ENCODE measurements at places on chromosomes 5 and 9. TPM values are rescaled to one million over a fixed set of nuclear protein-coding genes. Genes with fewer than 3 reads are reported as not detected.
A peak's percentile ranks its signal among the peaks of the same experiment; 100 is the strongest.

GRCh38 chr5:168850683-168851082, 271.5 kb upstream of the PANK3 start:
- H3K4me1 ChIP-seq = peaks cover 28% of the 10 kb centered on the region
- H3K36me3 ChIP-seq = no peaks in the 10 kb centered on the region
- no peak overlapping the region for H3K27ac ChIP-seq
- H3K4me3 ChIP-seq = no peak overlapping the region
- DNase-seq = no peak

DNA sequence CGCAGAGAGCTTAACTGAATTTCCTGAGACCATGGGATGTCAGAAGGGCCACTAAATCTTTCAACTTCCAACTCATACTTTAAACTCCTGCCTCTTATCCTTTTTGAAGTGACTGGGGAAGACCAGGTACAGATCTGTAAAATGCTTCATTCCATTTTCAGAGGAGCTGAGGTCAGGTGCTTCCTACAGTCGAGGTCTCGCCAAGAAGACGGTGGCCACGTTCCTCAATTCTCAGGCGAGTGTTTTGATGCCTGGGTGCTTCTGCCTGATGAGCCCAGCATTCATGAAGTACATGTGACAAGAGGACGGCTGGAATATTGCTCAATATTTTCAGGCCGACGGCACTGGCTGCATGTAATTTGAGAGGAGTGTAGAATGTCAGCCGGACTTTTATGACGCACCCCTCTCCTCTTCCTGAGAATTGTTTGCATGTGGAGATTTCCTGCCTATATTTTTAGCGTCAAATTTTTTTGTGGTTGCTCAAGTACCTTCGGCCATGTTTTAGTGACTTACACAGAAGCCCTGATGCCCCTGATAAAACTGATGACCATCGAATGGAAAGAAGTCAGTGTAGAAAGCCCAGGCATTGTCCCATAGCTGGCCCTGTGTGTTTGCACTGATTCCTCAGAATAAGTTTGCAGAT, 38.8 kb upstream of the GLRX start:
- no peak for DNase-seq
- H3K27ac ChIP-seq = no peak overlapping the region
- H3K4me3 ChIP-seq = no peak overlapping the region
- H3K36me3 ChIP-seq = no peaks in the 10 kb centered on the region

- H3K4me3 ChIP-seq = peak overlapping the region; percentile 93
- H3K36me3 ChIP-seq = peaks cover 42% of the 10 kb centered on the region
- H3K4me1 ChIP-seq = peaks cover 36% of the 10 kb centered on the region
- DNase-seq = peak; percentile 63
Observed at GRCh38 chr5:43041110-43041668, 1.1 kb upstream of the ANXA2R start.

DNA sequence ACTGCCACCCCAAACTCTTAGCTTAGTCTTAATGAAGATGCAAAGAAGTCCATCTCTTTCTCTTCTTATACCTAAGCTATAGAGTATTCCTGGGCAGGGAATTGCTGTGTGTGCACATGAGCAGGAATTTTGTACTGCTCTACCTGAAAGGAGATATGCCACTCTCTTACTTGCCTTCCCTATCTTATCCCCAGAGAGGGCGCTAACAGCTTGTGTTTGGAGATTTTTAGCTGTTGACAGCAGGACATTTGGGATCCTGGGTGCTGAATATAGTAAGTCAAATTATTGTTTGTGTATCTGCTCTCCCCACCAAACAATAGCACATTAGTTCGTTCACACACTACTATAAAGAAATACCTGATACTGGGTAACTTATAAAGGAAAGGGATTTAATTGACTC, 159.5 kb downstream of the GABRG2 start:
- no peaks in the 10 kb centered on the region for H3K36me3 ChIP-seq
- no peak overlapping the region for H3K4me3 ChIP-seq
- no peaks in the 10 kb centered on the region for H3K4me1 ChIP-seq

DNA sequence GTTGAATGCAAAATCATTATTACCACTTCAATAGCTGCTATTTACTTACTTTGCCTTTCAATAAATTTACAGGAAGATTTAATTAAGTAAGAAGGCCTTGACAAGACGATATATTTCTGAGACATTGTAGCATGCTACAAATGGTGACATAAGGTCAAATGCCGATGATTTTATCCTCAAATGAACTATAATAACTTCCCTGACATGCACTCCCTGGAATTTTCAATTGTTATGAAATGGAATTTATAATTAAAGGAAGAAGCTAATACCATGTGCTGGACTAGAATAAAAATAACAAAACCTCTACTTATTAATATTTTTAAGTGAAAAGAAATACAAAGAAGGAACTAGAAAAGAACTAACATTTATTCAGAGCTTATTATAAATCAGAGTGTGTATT, 30.2 kb upstream of the ITGA1 start:
- H3K4me3 ChIP-seq = no peak overlapping the region
- peaks cover 7% of the 10 kb centered on the region for H3K4me1 ChIP-seq
- H3K27me3 ChIP-seq = no peaks in the 10 kb centered on the region
- no peaks in the 10 kb centered on the region for H3K36me3 ChIP-seq

GRCh38 chr5:168881427-168882149, 302.4 kb upstream of the PANK3 start:
- no peaks in the 10 kb centered on the region for H3K4me1 ChIP-seq
- no peaks in the 10 kb centered on the region for H3K36me3 ChIP-seq
- no peak for DNase-seq
- peaks cover 7% of the 10 kb centered on the region for H3K27me3 ChIP-seq
- no peak overlapping the region for H3K27ac ChIP-seq
- no peak overlapping the region for H3K4me3 ChIP-seq

GRCh38 chr5:134524272-134524825, 1.1 kb upstream of the JADE2 start:
- H3K27ac ChIP-seq = peak overlapping the region; percentile 98
- peaks cover 31% of the 10 kb centered on the region for H3K4me1 ChIP-seq
- H3K36me3 ChIP-seq = peaks cover 5% of the 10 kb centered on the region
- peak overlapping the region; percentile 88 for H3K4me3 ChIP-seq
- DNase-seq = peak; percentile 71

- H3K27ac ChIP-seq = no peak overlapping the region
- DNase-seq = no peak
- peaks cover 14% of the 10 kb centered on the region for H3K27me3 ChIP-seq
- H3K36me3 ChIP-seq = no peaks in the 10 kb centered on the region
Observed at GRCh38 chr5:58934629-58935097, 351.8 kb downstream of the RAB3C start.

DNA sequence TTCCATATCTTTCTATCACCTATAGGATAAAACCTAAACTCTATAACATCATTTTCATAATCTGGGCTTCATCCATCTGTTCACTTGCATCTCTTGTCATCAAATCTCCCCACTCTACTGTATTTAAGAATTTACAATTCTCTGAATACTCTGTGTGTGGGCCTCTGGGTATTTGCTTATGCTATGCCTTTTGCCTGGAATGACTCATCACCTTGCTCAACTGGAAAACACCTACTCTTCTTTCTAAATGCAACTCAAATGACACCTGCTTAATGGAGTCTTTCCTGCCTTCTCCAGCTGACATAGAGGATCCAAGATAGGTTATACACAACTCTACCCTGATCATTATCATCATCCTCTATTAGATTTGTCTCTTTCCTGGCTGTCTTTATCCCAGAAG, 421.7 kb downstream of the SPATA31D1 start:
- no peak overlapping the region for H3K4me3 ChIP-seq
- no peaks in the 10 kb centered on the region for H3K4me1 ChIP-seq
- no peaks in the 10 kb centered on the region for H3K27me3 ChIP-seq
- no peak for DNase-seq
- no peak overlapping the region for H3K27ac ChIP-seq
- no peaks in the 10 kb centered on the region for H3K36me3 ChIP-seq

GRCh38 chr5:96347502-96348292, 85.4 kb downstream of the PCSK1 start:
- no peak overlapping the region for H3K27ac ChIP-seq
- DNase-seq = no peak
- no peaks in the 10 kb centered on the region for H3K36me3 ChIP-seq

- no peaks in the 10 kb centered on the region for H3K36me3 ChIP-seq
- H3K27ac ChIP-seq = no peak overlapping the region
- DNase-seq = no peak
Observed at GRCh38 chr5:117681431-117682254, 1107.0 kb upstream of the SEMA6A start.

DNA sequence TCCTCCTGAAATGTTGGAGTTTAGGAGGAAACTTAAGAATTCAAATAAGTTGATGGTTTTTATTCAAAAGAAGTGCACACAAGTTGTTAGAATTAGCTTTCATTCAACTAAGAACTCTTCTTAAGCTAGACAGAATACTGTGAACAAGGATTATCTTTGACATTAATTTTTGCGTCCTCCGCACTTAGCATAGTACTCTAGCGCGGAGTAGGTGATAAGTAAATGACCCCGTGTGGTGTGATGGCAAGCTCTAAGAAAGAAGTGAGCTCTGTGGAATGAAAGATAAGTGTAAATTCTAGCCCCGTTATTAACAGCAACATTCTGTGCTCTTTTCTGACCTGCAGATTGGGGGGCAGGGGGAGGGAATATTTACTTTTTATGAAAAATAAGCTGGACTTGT, 1.0 kb downstream of the BRIX1 start:
- DNase-seq = no peak
- H3K36me3 ChIP-seq = peaks cover 39% of the 10 kb centered on the region
- H3K4me3 ChIP-seq = no peak overlapping the region
- peaks cover 39% of the 10 kb centered on the region for H3K4me1 ChIP-seq
- no peak overlapping the region for H3K27ac ChIP-seq

GRCh38 chr9:98254228-98255060, 1.0 kb downstream of the TBC1D2 start:
- H3K27ac ChIP-seq = no peak overlapping the region
- peak overlapping the region; percentile 79 for H3K4me3 ChIP-seq
- H3K27me3 ChIP-seq = peaks cover 13% of the 10 kb centered on the region

DNA sequence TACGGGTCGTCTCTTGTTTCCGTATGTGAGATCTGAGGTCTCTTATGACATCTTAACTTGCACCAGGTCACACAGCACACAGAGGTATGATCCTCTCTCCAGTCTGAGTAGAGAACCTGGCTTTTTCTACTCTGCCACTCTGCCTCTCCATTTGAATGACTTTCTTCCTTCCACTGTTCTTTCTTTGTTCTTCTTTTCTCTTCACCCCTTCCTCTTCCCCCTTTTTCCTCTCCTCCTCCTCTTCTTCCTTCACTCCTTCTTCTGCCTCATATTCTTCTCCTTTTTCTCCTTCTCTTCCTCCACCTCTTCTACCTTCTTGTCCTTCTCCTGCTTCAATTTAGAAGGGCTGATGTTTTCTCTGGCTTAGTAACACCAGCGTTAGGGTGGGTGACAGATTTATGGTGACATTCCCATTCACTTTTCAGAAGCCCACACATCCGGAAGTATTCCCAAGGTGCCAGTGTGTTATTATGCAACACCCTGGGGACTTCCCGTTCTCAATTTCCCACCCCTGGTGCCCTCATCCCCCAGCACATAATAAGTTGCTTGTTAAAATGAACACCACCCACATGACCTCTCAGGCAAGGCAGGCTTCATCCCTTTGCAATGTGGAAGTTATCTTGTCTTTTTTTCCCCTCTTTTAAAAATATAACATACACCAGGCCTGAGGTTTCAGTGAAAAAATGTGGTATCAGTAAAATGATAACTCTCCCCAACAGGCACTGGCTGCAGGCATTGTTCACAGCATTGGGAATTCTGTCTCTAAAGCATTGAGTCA, 122.0 kb downstream of the PAPPA start:
- H3K27ac ChIP-seq = no peak overlapping the region
- no peak for DNase-seq
- H3K4me3 ChIP-seq = no peak overlapping the region
- no peaks in the 10 kb centered on the region for H3K27me3 ChIP-seq
- H3K36me3 ChIP-seq = no peaks in the 10 kb centered on the region

DNA sequence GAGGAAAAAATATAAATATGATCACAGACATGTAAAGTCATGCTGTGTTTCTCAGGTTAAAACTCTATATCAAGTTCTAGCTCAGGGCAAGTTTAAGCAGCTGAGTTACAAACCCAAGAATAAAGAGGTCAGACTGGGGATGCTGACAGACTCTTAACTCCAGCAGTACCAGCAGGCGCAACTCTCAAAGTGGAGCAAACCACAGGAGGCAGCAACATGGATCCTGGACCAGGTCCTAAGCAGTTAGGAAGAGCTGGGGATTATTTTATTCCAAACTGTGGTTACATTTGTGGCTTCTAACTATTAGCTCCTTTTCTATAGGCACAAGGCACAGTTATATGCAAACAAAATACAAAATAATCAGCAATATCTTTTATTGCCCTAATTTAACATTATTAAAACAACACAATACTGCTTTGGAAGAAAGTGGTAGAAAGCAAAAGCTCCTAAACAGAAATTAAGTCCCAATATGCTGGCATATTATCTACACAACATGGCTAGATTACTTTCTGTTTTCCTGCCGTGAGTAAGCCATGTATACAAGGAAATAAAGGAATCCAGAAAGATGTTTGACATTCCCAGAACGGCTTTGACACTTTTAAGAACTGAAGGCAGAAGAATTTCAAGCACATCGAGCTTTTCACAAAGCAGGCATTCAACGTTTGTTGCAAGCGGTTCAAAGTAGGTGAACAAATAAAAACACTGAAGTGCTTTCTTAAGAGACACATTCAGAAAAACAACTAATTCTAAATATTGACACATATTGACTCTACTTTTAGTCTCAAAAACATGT, 378.8 kb upstream of the ZNF608 start:
- H3K36me3 ChIP-seq = no peaks in the 10 kb centered on the region
- no peak for DNase-seq
- H3K4me1 ChIP-seq = no peaks in the 10 kb centered on the region
- no peak overlapping the region for H3K27ac ChIP-seq
- no peaks in the 10 kb centered on the region for H3K27me3 ChIP-seq

GRCh38 chr9:122841501-122841900, 13.1 kb upstream of the PDCL start:
- H3K36me3 ChIP-seq = peaks cover 23% of the 10 kb centered on the region
- no peak overlapping the region for H3K27ac ChIP-seq
- H3K4me1 ChIP-seq = peaks cover 21% of the 10 kb centered on the region
- no peak overlapping the region for H3K4me3 ChIP-seq

DNA sequence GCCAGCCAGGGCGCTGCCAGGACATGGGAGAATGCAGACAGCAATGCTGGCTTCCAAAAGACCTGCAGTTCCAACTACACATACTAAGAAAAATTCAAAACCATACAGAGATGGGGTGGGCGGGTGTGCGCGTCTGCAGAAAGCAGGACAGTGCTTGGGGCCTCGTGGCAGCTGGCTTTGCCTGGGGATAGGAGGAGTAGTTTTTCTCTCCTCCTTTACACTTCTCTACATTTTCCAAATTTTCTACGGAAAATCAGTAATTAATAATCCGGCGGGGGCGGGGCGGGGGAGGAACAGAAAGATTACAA, 43.6 kb upstream of the SARDH start:
- no peak overlapping the region for H3K4me3 ChIP-seq
- H3K36me3 ChIP-seq = no peaks in the 10 kb centered on the region
- no peak for DNase-seq
- H3K27ac ChIP-seq = no peak overlapping the region
- peaks cover 12% of the 10 kb centered on the region for H3K4me1 ChIP-seq
- no peaks in the 10 kb centered on the region for H3K27me3 ChIP-seq

The FREM1 gene
- total RNA-seq = not detected

The HEMGN gene
- total RNA-seq = 1.6 TPM

The CACNA1B gene
- total RNA-seq = not detected

The TNFSF8 gene
- total RNA-seq = 52.6 TPM

The CD14 gene
- total RNA-seq = 0.42 TPM

All from activated CD8-positive, alpha-beta T cell treated with anti-CD3 and anti-CD28 coated beads, Interleukin-2, amount 10 ng/mL, durations not matched to agents 7 days and 5 days (primary cell).